ENCODE measurements at places on chromosomes 12 and 14.

DNA sequence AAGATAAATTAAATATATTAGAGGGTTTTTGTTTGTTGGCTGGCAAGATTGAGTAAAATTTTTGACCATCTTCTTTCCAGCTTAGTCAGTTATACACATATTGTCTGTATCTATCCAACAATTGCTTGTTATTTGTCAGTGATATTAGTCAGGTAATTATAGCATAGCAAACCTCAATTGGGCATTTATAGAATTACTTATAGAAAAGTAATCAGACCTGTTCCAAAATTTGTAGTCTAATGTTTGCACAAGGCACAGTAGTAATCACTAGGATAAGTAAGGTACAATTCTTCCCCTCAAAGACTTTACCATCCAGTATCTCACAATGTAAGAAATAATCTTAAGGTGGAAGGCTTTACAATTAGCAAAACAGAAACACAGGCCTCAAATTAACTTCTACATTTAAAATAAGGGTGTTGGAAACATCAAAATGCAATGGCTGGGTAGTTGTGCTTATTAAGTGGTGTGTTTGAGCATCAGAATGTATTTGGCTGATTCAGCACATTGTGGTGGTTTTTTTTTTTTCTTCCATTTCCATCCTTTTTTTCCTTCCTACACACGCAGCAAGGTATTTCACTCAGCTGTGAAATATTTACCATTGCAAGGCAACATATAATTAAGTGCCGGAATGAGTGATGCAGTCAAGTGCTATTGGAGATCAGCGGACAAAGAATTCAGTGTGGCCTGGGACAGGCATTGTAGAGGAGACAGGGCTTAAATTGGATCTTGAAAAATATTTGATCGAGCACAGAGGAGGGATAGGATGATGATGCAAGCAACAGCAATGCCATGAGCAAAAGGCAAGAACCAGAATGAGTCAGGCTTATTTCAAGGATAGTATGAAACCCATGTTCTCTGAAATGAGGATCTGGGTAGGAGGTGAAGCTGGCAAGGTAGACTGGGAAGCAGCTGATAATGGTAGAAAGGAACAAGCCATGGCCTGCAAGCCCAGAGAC lies 178.2 kb downstream of the AKAP6 start:
- DNase-seq, result no peak

GRCh38 chr12:113070117-113070906 lies 13.8 kb downstream of the DTX1 start:
- DNase-seq, result no peak

GRCh38 chr12:11826574-11826973 lies 177.1 kb downstream of the ETV6 start:
- no peak for DNase-seq

- no peak for DNase-seq
These were observed 32.7 kb upstream of the AKAP6 start for GRCh38 chr14:32296366-32296765.

GRCh38 chr14:104542871-104543830 lies 36.4 kb upstream of the C14orf180 start:
- DNase-seq, result no peak

GRCh38 chr14:54489318-54489683 lies 521 bp upstream of the GMFB start:
- no peak for DNase-seq

DNA sequence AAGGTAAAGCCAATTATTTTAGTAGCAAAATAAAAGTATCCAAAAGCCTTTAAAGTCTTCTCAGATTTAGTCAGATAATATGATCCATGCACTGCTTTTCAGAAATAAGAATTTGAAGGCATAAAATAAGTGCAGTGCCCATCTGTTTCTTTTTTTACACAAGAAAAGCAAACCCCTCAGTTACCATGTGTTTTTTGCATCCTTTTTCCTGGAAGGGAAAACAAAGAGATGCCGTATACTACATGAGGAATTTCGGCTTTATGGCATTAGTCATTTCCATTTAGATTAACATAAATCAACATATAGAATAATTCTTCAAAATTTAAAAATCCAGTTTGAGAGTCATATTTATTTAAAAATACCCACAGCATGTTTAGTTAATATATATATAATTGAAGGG lies 70.0 kb upstream of the GNPNAT1 start:
- DNase-seq, result no peak

- no peak for DNase-seq
These were observed 24.3 kb upstream of the PARP11 start for GRCh38 chr12:3897371-3897971.

DNA sequence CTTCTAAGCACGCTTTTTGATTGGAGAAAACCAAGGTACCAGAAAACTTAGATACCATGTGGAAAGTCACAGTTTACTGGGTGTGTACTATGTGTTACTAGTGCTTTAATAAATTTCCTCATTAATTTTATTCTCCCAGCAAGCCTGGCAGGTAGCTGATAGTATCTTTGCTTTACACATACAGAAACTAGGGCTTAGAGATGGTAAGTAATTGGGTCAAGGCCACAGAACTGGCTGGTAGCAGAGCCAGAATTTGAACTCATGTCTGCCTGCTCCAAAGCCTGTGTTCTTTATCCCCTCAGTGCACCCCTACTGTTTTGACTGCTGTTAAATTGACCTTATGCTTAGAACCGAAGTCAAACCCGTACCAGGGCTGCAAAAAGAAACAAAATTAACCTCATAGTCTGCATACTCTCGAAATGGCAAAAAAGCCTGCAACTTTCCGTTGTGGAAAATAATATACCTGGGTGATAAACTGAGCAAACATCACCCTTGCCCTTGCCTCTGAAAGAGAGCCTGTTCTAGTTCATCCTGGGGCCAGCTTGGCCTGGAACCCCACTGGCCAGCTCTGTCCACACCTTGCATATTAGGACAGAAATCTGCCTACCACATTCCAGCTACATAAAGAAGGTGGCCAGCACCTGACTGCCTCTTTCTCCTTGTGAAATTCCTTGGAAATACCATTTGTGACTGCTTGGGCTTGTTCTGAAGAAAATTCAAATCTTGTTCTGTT lies 118.9 kb downstream of the ETV6 start:
- DNase-seq, result no peak

GRCh38 chr14:32078023-32078857 lies 1.1 kb downstream of the ARHGAP5 start:
- no peak for DNase-seq

- no peak for DNase-seq
These were observed 671.3 kb upstream of the TBX3 start for GRCh38 chr12:115355301-115355700.

Data from NCI-H446 treated with DMSO at 0.1 percent for 48 hours (cell line).